ENCODE measurements at places on chromosomes 12 and 14.

GRCh38 chr12:4388032-4388431 lies 8.5 kb upstream of the FGF23 start:
- DNase-seq: no peak

DNA sequence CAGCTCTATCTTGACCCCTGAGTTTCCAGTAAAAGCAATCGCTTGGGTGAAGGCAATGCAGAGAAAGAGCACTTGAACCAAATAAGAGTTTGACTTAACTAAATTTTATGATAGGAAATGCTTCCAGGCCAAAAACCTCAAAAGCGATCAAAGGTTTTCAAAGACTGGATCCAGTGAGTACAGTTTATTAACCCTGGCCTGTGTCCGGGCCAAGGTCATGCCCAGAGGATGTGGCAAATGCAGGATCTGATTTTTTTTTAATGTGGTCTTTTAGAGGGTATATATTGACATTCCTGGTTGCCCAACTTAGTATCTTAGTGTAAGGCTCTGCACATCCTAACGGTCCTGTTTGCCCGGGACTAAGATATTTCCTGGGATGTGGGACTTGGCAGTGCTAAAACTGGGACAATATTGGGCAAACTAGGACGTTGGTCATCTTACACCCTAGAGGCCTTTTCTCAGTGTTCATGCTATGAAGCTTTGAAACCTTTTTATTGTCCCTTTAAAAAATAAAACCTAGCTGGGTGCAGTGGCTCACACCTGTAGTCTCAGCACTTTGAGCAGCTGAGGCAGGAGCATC lies 40.1 kb upstream of the TMED10 start:
- no peak for DNase-seq

- no peak for DNase-seq
Observed at GRCh38 chr12:92044435-92044834, 101.2 kb downstream of the BTG1 start.

- no peak for DNase-seq
Observed at GRCh38 chr12:3010214-3010930, 51.2 kb downstream of the TEAD4 start.

- no peak for DNase-seq
Observed at GRCh38 chr14:101643651-101644050, 82.4 kb downstream of the DIO3 start.

DNA sequence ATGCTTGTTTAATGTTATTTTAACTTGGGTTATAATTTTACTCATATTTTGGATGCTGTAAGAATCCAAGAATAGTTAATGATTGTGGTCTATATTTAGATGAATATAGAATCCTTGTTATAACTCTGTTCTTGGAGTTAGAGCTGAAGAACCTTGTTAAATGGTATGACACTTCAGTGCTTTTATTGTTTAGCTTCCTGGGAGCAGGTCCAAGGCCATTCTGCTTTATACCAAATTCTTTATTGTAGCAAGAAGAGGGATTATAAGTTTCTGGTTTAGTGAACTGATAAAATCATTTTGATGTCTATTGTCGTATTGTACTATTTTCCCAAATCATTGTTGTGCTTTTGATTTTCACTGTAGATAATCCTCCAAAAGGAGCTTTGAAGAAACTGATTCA lies 69.4 kb downstream of the MIA2 start:
- no peak for DNase-seq

DNA sequence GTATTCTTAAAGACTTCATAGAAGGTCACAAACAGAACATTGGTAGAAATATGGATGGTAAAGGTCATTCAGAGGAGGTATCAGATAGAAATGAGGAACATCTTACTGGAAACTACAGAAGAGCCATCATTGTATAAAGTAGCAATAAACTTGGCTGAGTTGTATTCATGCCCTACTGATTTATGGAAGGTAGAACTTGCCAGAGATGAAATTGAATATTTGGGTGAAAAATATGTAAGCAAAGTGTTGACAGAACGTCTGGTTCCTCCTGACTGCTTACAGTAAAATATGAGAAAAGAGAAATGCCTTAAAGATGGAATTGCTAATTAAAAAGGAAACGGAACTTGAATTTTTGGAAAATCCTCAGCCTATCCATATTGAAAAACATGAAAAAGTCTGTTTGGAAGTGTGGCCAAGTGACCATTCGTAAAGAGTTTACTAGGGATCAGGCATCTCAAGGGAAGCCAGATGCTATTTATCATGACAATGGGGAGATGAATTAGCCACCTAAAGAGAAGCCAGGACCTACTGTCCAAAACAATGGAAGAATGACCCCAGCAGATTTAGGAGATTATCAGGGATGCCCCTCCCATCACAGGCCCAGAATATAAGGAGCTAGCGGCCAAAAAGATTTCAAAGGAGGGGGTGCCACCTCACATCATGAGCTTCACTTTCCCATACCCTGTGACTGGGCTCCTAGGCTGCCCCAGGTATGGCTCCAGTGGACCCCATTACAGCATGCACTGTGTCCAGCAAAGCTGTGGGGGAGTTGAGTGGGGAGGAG lies 189.3 kb downstream of the ITPR2 start:
- no peak for DNase-seq

DNA sequence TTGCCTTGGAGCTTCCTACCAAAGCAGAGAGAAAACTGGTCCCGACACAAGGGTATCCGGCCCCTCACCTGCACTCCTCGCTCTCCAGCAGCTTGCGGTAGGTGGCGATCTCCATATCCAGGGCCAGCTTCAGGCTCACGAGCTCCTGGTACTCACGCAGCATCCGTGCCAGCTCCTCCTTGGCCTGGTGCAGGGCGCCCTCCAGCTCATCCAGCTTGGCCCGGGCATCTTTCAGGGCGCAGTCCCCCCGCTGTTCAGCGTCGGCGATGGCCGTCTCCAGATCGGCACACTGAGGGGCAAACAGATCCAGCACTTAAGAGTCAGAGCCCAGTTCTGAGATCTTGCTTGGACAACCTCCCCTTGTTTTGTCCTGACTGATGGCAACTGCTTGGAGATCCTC lies 13.7 kb downstream of the KRT72 start:
- DNase-seq: no peak

GRCh38 chr12:39627914-39628313 lies 8.3 kb upstream of the ABCD2 start:
- no peak for DNase-seq
